ENCODE measurements at places on chromosomes 12 and 14. TPM values are rescaled to one million over a fixed set of nuclear protein-coding genes. Genes with fewer than 3 reads are reported as not detected.

DNA sequence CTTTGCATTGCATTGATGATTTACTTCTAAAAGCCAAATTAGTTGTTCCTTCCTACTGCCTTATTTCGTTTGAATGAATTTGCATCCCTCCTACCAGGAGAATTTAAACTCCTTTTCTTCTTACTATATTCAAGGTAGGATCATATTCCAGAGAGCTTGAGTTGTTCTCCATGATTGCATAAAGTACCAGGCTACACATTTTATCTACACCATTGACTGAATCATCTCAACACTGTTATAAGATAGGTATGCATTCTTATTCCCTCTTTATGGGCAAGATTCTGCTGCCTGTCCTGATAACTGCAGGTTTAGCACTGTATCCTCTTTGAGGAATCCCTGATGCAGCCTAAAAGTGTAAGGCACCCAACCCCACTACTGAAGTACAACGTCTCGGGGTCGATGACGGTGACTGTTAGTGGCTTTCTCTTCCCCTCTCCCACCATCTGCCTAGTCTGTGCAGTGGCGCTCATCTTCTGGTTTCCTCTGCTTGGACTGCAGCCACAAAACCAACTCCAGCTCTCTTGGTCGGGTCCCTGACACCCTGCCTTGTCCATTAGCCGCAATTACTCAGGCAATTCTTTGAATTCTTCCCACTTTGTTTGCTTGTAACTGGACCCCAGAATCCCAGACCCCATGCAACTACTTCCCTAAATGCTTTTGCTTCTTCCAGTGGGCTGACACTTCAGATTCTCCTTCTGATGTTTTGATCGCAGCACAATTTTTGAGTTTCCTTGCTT lies 44.4 kb upstream of the STXBP6 start:
- H3K4me3 ChIP-seq: no peak overlapping the region
- no peak for DNase-seq
- no peak overlapping the region for H3K27ac ChIP-seq

- no peaks in the 10 kb centered on the region for H3K36me3 ChIP-seq
- no peak overlapping the region for H3K4me3 ChIP-seq
- DNase-seq: no peak
- no peaks in the 10 kb centered on the region for H3K4me1 ChIP-seq
- H3K27ac ChIP-seq: no peak overlapping the region
Measured at GRCh38 chr12:82325540-82326336, 32.4 kb downstream of the CCDC59 start.

DNA sequence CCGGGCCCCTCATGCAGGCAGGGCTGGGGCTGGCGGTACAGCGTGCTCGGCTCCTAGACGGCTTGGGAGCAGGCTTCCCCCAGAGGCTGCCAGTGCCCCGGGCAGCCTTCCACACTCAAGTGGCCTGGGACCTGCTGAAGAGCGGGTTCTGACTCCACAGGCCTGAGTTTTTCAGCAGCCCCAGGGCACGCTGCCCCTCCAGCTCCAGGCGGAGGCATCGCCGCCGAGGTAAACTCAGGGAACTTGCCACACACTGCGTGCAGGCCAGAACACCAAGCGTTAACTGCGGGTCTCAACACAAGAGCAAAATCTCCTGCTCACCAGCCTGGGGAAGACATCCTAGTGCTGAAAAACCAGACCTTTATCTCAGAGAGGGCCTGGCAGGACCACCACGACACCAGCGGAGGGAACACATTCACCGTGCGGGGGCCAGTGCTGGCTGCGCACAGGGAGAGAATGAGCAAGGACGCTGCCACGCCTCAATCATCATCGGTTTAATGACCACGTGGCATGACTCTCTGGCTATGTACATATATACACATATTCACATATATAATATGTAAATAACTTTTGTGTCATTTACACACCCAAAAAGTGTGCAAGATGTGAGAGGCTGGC lies 21.3 kb downstream of the PSMC1 start:
- no peak overlapping the region for H3K4me3 ChIP-seq
- no peaks in the 10 kb centered on the region for H3K27me3 ChIP-seq
- no peaks in the 10 kb centered on the region for H3K4me1 ChIP-seq
- H3K27ac ChIP-seq: no peak overlapping the region

DNA sequence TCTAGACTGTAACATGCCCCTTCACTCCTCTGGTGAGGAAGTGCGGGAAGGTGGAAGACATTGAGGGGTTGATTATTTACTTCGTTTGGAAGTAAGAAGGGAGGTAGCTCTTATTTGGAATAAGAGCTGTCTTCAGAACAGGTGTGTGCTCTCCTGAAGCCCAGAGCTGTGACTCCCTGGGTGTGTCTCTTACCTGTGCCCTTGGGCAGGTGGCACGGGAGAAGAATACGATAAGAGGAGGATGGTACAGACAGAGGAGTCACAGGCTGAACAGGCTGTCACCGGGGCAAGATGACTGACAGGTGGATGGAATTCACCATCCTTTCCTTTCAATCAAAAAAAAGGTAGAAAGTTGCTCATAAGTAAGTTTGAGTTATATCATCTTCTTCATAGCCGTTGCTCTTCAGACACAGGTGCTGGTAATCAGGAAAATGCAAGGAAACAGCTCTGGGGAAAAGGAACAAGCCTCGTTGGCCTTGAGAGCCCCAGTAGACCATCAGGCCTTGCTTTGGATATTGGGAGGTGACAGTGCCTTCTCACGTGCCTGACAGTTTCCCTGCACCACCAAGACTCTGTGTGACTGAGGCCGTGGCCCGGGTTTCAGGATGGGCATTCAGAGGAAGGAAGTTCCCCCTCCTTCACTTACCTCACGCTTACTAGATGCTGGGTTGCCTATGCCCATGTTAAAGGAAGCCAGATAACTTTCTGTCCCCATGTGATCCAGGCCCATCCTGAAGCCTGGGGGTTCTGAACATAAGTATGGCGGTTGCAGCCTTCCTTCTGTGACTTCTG lies 120.4 kb downstream of the ETV6 start:
- no peak for DNase-seq
- H3K4me1 ChIP-seq: peaks cover 3% of the 10 kb centered on the region
- H3K36me3 ChIP-seq: no peaks in the 10 kb centered on the region
- no peaks in the 10 kb centered on the region for H3K27me3 ChIP-seq
- no peak overlapping the region for H3K4me3 ChIP-seq

BIN2 gene
- 5.5 TPM for total RNA-seq

VDR gene
- 3.4 TPM for total RNA-seq

RITA1 gene
- total RNA-seq: 39.7 TPM
